SW 1271 (cell line): ENCODE measurements at places on chromosomes 5 and 9.

GRCh38 chr5:66467564-66467963 lies 128.6 kb upstream of the MAST4 start:
- no peak for DNase-seq

DNA sequence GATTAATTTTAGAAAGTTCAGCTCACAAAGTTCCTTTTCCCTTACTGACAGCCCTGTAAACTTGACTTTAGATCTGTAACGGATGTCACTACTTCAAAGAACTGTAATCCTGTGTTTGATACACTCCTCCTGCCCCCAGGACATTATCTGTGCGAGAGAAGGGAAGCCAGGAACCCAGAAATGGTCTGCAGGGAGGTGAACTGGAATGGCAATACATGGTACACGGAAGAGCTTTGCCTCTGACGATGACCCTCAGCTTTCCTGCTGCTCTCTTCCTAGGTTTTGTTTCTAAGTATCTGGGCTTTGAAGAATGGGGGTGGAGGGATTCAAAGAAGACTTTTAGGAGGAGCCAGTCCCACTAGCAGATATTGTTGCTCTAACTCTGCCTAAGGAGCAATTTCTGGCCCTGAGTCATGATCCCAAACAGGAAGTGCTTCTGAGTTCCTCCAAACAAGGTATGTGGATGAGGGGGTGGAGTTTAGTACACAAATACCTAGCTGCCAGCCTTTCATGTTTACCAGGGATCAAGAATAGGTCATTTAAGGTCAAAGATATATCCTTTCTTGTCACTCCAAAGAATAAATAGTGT lies 43.4 kb upstream of the TMC1 start:
- peak; percentile 62 for DNase-seq

GRCh38 chr5:172420235-172420939 lies 33.9 kb downstream of the SH3PXD2B start:
- DNase-seq = no peak

DNA sequence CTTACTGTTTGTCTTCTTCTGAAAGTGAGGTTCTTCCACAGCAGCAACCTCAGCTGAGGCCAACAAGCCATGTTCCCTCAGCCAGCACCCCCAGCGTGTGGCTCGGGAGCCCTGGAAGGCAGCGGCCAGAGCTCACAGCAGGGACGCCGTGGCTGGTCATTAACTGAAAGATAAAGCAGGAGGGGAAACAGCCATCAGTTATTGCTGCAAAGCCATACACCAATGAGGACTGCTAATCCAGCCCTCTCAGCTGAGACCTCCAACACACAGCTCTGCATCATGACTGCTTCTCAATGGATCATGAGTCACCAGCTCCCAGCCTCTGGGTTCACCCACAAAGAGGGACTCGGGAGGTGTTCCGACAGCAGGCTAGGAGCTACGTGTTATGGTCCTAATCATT lies 24.3 kb downstream of the ABCA1 start:
- DNase-seq = no peak

- no peak for DNase-seq
These were observed 26.5 kb upstream of the MROH2B start for GRCh38 chr5:41097642-41098041.

DNA sequence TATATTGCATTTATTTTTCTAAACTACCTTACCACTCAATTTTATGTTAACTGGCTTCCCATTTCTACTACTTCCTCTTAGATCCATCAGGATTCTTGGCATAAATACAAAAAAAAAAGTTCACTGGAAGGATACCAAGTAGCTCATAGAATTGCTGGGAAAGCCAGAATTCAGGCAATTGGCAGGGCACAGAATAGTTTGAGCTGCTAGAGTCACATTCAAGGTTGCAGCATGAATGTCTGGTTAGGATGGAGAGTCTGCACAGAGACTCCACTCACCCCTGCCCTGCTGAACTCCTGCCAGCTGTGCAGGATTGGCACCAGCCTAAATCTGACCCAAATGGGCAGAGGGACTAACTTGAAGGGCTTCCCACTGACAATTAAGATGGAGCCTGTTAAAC lies 4.9 kb upstream of the AMACR start:
- DNase-seq = no peak
